Bronchial epithelial cell (primary cell): ENCODE measurements at places on chromosomes 3 and 15. TPM values are rescaled to one million over a fixed set of nuclear protein-coding genes. Genes with fewer than 3 reads are reported as not detected.
A peak's percentile ranks its signal among the peaks of the same experiment; 100 is the strongest.

- no peak for DNase-seq
Observed at GRCh38 chr15:37220949-37221670, 120.8 kb upstream of the MEIS2 start.

The CLK3 gene
- total RNA-seq: 66.3 and 115 TPM in 2 replicates

- DNase-seq: no peak
Observed at GRCh38 chr3:53849916-53850315, 3.5 kb downstream of the IL17RB start.

DNA sequence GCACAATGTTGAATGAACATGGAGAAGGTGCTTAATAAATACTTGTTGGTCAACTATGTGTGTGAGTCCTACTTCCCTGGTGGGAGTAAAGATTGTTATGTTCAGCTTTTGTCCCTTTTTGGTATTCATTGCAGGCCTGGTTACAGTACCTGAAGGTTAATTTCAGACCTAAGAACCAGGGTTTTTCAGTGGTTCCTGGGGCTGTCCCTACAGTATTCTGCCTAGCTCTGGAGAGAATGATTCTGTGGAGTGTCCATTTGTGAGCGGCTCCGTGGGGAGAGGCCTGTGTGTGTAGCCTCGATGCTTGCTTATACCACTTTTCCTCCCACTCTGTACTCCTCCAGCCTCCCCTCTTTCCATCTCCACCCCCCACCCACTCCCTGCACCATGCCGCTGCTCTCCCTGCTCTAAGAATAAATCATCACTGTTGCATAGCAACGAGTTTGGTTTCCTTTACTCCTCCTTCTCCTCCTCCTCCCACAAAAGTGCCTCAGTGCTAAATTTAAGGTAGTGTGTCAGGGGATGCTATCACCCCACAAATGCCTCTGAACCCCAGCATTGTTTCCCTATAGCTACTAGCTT is 150.6 kb upstream of the ROPN1 start:
- no peak for DNase-seq

The CPOX gene
- total RNA-seq: 22.7 and 36.1 TPM in 2 replicates

GRCh38 chr15:87492321-87492720 is 764.2 kb downstream of the NTRK3 start:
- DNase-seq: no peak

The CIDEC gene
- total RNA-seq: not detected in 2 replicates

DNA sequence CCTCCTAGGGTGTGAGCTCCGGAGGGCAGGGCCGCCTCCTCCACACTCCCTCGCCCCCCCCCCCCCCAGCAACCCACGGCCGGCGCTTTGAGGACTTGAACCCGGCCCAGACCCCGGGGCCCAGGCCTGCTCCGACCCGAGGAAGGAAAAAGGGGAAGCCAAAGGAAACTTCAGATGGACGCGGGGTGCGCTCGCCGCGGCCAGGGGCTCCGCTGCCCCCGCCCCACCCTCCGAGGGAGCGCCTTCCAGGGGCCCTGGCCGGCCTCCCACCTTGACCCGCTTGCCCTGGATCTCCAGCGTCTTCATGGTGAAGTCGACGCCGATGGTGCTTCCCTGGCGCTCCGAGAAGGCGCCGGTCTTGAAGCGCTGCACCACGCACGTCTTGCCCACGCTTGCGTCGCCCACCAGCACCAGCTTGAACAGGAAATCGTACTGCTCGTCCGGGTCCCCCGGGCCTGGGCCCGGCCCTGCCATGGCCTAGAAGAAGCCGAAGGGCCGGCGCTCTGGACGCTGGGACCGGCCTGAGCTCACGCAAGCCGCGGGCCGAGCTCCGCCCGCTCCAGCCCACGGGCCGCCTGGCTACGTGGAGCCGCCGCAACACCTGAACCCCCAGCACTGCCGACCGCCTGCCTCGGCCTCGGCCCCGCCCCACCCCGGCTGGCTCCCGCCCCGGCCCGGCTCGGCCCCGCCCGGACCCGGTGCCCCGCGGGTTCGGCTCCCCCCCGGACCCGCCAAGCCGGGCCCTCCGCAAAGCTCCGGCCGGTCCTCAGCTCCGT is 400 bp downstream of the RAB43 start:
- no peak for DNase-seq

- DNase-seq: no peak
Observed at GRCh38 chr15:69892351-69892750, 205.4 kb downstream of the TLE3 start.

- DNase-seq: peak; percentile 10
Observed at GRCh38 chr3:53780171-53780570, 66.0 kb downstream of the CHDH start.

- DNase-seq: peak; percentile 48
Observed at GRCh38 chr3:132034486-132035464, at the start of gene CPNE4. Gene CPNE4 (minus strand): TSS chr3:132035014.

- DNase-seq: no peak
Observed at GRCh38 chr15:31228980-31229826, 97.4 kb upstream of the KLF13 start.

- DNase-seq: peak; percentile 38
Observed at GRCh38 chr15:59394166-59394661, 21.5 kb upstream of the MYO1E start.

DNA sequence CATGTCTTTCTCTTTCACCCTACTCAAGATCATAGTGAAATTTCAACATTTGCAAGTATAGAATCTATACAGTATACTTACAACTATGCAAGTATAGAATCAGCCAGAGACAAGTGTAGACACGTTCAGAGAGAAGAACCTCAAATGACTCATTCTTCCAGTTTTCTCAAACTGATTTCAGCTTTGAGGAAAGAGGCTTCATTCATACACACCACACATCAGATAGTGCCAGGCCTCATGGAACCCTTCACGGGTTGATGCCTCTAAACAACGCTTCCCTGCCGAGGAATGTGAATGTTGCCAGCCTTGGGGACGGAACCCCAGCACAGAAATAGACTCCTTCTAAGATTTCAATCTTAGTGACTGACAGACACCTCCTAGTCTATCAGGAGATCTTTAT is 135.7 kb downstream of the FOXP1 start:
- DNase-seq: peak; percentile 96

DNA sequence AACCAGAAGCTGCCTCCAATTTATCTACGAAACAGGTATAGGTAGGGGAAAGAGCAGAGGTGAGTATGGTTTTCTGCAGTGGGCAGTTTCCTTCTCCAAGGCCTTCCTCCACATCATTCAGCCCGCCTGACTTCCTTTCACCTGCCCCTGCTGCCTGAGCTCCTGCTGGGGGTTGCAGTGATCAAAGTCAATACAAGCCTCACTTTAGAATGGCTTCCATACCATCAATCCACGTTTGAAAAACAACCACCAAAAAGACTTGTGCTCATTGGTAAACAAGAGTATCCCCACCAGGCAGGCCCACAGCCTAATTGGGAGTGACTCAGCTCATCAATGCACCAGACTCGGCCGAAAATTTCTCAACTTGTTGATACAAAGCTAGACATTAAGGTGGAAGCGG is 159.9 kb downstream of the MAGI1 start:
- no peak for DNase-seq

DNA sequence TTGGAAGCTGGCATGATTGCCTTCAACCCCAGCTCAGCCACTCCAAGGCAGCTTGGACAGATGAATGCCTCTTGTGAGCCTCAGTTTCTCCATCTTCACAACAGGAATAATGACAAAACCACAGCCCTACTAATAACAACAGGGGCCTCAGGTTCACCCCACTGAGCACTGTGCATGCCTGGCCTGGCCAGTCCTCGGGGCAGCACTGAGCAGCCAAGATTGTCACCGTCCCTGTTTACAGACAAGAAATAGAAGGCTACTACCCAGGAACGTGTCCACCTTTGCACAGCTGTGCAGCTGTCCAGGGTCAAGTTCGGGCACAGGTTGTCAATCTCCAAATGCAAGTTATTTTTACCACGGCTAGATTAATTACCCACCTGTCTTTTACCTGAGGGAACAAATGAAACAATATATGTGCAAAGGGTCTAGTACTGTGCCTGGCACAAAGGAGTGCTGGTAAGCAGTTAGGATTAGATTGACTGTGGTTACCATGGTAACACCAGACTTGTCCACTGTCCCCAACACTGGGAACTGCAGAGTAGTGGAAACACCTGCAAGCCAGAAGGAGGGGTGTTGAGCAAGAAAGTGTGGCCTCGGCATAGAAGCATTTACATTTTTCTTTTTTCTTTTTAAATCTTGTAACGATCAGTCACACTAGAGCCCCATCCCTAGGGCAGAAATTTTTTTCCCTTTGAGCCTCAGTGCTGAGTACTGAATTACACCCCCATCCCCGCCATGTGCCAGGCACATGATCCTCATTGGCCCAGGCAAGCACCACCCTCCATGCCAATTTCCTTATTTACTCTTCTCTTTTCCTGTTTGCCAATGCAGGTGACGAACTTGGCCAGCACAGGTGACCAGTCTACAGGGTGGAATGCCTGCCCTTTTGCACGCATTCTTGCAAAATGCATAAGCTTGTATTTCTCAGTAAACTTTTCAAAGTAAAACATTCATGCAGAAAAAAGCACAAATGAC is 66.3 kb upstream of the SLC6A6 start:
- peak; percentile 78 for DNase-seq

DNA sequence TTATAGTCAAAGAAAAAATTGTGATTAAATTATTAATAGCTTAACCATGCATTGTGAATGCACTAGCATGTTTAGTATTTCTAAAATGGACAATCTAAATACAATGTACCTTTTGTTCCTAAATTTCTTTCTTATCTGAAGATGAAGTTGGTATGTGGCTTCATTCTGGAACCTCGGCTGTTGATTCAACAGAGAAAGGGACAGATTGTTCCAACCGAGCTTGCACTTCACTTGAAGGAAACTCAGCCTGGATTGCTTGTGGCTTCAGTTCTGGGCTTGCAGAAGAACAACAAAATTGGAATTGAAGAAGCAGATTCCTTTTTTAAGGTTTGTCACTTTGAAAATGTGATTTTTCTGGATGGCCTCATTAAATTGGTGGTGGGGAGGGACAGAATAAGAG is 32.6 kb downstream of the HPS3 start:
- no peak for DNase-seq

The SEMA4B gene
- 90.6 and 156 TPM in 2 replicates for total RNA-seq

DNA sequence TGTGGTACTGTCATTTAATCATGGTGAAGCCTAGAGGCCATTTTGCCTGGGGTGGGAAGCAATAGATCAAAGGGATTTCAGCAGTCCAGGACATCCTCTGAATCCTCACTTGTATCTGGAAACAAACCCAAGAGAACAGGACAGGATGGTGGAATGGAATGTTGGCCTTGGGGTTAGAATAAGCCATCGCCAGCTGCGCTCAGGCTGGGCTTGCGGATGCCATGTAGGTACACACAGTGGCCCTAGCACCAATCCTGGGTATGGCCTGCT is 76.5 kb upstream of the ALDH1A3 start:
- DNase-seq: no peak
